Cardiac muscle cell (in vitro differentiated cells and primary cell): ENCODE measurements at places on chromosomes 13 and 19.
A peak's percentile ranks its signal among the peaks of the same experiment; 100 is the strongest.

- peaks cover 12% of the 10 kb centered on the region for H3K4me1 ChIP-seq
- no peaks in the 10 kb centered on the region for H3K27me3 ChIP-seq
- DNase-seq = peak; percentile 1
- H3K27ac ChIP-seq = no peak overlapping the region
- no peak overlapping the region for H3K4me3 ChIP-seq
Measured at GRCh38 chr13:67221630-67222226, 8.4 kb downstream of the PCDH9 start.

DNA sequence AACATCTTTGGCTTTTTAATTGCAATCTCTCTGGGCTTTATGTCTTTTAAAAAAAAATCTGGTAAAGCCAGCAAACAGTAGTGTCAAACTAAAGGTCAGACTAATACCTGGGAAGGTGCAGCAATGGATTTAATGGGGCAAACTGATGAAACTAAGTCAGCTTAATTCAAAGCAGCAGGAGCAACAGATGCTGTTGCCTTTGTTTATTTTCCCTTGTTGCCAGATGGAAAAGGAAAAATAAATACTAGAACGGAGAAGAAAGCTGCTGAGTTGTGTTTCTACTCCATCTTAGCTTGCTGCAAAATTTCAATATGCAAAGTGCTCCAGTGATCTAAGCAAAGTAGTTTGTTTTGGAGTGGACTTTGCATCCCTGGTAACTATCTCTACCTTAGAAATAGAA, 1097.8 kb downstream of the PCDH17 start:
- no peak overlapping the region for H3K4me3 ChIP-seq
- H3K27me3 ChIP-seq = no peaks in the 10 kb centered on the region
- no peak overlapping the region for H3K27ac ChIP-seq
- H3K4me1 ChIP-seq = no peaks in the 10 kb centered on the region

GRCh38 chr13:108326309-108326708, 56.8 kb downstream of the TNFSF13B start:
- H3K4me1 ChIP-seq = no peaks in the 10 kb centered on the region
- no peak overlapping the region for H3K27ac ChIP-seq
- H3K36me3 ChIP-seq = no peaks in the 10 kb centered on the region
- no peak overlapping the region for H3K4me3 ChIP-seq
- H3K27me3 ChIP-seq = no peaks in the 10 kb centered on the region

GRCh38 chr13:28468023-28468915, 26.7 kb downstream of the FLT1 start:
- H3K4me1 ChIP-seq = peaks cover 2% of the 10 kb centered on the region
- no peaks in the 10 kb centered on the region for H3K27me3 ChIP-seq
- no peaks in the 10 kb centered on the region for H3K36me3 ChIP-seq
- H3K4me3 ChIP-seq = no peak overlapping the region

- no peaks in the 10 kb centered on the region for H3K36me3 ChIP-seq
- H3K27me3 ChIP-seq = no peaks in the 10 kb centered on the region
- DNase-seq = no peak
- H3K4me1 ChIP-seq = no peaks in the 10 kb centered on the region
- no peak overlapping the region for H3K4me3 ChIP-seq
- H3K27ac ChIP-seq = no peak overlapping the region
Measured at GRCh38 chr13:22837980-22838647, 342.7 kb upstream of the SGCG start.

DNA sequence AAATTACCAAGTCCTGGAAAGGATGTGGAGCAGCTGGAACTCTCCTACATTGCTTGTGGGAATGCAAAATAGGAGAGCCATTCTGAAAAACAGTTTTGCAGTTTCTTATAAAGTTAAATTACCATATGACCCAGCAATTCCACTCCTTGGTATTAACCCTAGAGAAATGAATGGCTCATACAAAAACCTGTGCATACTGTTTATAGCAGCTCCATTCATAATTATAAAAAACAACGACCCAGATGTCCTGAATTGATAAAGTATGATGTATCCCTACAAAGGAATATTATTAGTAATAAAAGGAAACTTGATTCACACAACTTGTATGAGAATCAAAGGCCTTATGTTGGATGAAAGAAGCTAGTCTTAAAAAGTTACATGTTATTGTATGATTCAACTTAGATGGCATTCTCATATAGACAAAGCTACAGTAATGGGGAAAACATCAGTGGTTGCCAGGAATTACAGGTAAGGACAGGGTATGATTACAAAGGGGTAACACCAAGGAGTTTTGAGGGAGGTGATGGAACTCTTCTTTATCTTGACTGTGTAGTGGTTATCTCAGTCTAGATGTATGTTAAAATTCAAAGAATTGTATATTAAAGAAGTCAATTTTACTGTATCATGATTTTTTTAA, 35.4 kb downstream of the GPR180 start:
- no peak overlapping the region for H3K4me3 ChIP-seq
- H3K27me3 ChIP-seq = no peaks in the 10 kb centered on the region
- H3K27ac ChIP-seq = no peak overlapping the region
- no peaks in the 10 kb centered on the region for H3K36me3 ChIP-seq
- H3K4me1 ChIP-seq = no peaks in the 10 kb centered on the region

DNA sequence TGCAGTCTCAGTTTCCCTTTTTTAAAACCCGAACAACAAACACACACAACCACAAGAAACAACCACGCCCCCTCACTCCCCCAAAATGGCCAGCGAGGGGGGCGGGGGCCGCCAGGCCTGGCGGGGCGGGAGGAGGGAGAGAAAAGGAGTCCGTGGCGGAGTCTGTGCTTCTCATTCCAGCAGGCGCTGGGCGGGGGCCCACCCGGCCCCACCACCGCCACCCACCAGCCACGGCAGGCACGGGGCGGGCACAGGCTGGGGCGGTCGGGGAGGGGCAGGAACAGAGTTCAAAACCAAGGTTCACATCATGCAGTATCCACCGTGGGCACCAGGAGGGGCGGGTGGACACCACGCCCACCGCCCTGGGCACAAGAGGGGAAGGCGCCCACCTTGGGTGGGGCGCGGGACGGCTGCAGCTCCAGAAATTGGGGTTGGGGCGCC, 12.9 kb downstream of the DPF1 start:
- no peak for DNase-seq
- H3K4me3 ChIP-seq = no peak overlapping the region
- no peaks in the 10 kb centered on the region for H3K36me3 ChIP-seq
- no peak overlapping the region for H3K27ac ChIP-seq
- peaks cover 28% of the 10 kb centered on the region for H3K4me1 ChIP-seq

DNA sequence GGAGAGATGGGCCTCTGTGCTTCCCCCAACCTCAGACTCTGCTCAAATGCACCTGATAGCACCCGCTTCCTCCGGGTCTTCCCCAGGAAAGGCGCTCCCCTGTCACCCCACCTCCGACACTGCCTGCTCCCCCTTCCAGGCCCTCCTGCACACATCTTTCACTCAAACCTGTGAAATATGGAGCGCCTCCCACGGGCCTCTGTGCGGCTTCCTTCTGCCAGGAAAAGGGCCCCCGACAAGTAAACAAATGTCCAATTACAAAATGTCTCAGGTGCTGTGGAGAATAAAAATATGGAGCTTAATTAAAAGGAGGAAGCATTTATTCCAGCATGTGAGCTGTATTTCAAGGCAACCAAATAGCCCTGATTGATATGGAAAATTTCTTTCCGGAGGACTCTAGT, 15.6 kb upstream of the CCNE1 start:
- H3K27ac ChIP-seq = no peak overlapping the region
- no peaks in the 10 kb centered on the region for H3K36me3 ChIP-seq
- no peaks in the 10 kb centered on the region for H3K27me3 ChIP-seq
- no peaks in the 10 kb centered on the region for H3K4me1 ChIP-seq

DNA sequence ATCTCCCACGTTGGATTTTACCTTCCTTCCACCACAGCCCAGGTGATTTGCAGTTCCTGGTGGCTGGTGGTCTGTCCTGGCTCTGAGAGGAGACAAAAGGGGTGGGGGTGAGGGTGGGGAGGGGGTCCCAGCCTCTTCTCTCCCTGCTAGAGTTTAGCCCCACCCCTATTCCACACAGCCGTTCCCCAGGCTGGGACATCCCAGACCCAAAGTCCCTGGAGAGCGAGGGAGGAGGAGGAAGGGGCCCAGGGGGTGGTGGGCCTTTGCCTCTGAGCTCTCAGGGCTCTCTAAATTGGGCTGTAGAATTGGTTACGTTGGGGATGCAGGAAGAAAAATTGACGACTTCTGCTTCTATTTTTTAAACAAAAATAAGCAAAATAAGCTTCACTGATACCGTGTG, 81.9 kb downstream of the SLC6A16 start:
- no peaks in the 10 kb centered on the region for H3K4me1 ChIP-seq
- H3K36me3 ChIP-seq = no peaks in the 10 kb centered on the region
- H3K27me3 ChIP-seq = no peaks in the 10 kb centered on the region
- DNase-seq = no peak
- no peak overlapping the region for H3K27ac ChIP-seq
- no peak overlapping the region for H3K4me3 ChIP-seq

GRCh38 chr13:75364131-75364713, 117.7 kb downstream of the TBC1D4 start:
- no peak overlapping the region for H3K27ac ChIP-seq
- H3K27me3 ChIP-seq = no peaks in the 10 kb centered on the region
- DNase-seq = no peak
- no peaks in the 10 kb centered on the region for H3K36me3 ChIP-seq
- peaks cover 32% of the 10 kb centered on the region for H3K4me1 ChIP-seq

DNA sequence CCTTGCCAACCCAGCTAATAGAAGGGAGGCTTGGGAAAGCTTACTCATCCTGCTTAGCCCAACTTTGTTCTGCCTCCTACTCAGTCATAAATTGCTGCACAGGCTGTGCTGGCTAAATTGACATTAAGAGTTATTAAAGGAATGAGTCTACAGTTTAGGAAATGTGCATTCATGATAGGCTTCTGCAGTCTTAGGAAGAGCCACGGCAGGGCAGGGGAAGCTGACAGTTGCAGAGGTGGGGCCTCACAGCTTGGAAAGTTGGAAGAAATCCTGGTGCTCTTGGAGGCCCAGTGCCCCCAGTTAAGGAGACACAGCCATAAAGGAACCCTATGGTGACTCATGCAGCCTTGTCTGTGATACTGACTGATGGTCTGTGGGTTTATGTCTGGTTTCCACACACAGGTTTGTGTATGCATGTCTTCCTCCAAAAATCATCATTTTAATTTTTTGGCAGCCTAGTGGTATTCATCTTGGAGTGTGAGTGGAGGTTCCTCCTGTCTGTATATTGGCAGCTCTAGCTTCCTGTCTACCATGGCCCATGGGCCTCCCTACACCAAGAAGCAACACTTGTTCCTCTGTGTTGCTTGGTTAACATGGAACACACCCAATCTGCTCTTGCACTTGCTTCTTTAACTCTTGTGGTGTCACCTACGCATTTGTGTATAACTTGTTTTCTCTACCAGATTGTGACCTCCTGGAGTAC, 135.0 kb upstream of the KL start:
- H3K4me1 ChIP-seq = no peaks in the 10 kb centered on the region
- H3K4me3 ChIP-seq = no peak overlapping the region
- H3K36me3 ChIP-seq = no peaks in the 10 kb centered on the region
- H3K27ac ChIP-seq = no peak overlapping the region
- no peaks in the 10 kb centered on the region for H3K27me3 ChIP-seq
- DNase-seq = peak; percentile 68

- H3K27ac ChIP-seq = no peak overlapping the region
- H3K36me3 ChIP-seq = no peaks in the 10 kb centered on the region
- H3K4me1 ChIP-seq = no peaks in the 10 kb centered on the region
Measured at GRCh38 chr19:10289167-10289835, 451 bp upstream of the ICAM5 start.

DNA sequence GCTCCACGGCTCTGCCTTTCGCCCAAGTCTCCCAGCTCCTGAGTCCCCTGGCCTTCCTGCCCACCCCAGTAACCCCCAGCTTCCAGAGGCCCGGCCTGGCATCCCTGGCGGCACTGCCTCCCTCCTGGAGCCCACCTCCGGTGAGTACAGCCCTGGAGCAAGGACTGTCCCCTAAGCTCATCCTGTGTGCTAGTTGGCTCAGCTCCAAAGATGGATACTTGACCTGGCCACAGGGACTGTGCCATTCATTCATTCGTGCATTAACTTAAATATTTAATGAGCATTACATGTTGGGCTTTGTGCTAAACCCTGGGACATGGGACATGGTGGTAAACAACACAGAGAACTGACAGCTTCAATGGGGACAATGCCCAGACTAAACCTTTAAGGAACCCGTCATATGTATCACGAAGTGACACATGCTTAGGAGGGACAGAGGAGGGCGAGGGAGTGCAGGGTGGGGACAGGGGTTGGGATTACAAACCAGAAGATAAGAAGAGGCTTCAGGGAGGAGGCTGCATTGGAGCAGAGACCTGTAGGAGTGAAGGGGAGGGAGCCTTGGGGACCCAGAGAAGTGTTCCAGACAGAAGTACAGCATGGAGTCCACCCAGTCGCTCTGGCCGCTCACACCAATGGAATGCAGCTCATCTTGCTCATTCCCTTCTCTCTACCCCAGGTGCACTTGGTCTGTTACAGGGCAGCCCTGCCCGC, 6.9 kb upstream of the OVOL3 start:
- H3K4me1 ChIP-seq = peaks cover 12% of the 10 kb centered on the region
- H3K27ac ChIP-seq = no peak overlapping the region
- H3K27me3 ChIP-seq = no peaks in the 10 kb centered on the region
- no peak overlapping the region for H3K4me3 ChIP-seq
- peaks cover 3% of the 10 kb centered on the region for H3K36me3 ChIP-seq
- DNase-seq = no peak

DNA sequence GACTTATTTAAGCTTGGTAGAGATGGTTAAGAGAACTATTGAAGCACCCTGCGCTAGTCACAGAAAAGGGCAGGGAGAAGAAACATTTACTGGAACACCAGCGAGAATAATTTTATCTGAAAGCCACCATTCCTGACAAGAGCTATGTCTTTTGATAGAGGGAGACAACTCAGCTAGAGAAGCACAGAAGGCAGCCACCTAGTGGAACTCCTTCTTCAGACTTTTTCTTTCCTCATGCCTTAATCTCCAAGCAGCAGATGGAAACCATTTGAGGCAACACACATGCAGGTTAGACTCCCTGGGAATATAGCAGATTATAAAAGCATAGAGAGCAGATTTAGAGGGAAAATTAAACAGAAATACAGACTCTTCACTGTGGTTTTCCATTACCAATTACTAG, 813.4 kb downstream of the SLITRK6 start:
- no peaks in the 10 kb centered on the region for H3K4me1 ChIP-seq
- no peaks in the 10 kb centered on the region for H3K36me3 ChIP-seq
- DNase-seq = no peak
- no peak overlapping the region for H3K4me3 ChIP-seq
- no peaks in the 10 kb centered on the region for H3K27me3 ChIP-seq

- no peak for DNase-seq
- H3K27me3 ChIP-seq = no peaks in the 10 kb centered on the region
- H3K36me3 ChIP-seq = peaks cover 60% of the 10 kb centered on the region
- H3K4me1 ChIP-seq = no peaks in the 10 kb centered on the region
- no peak overlapping the region for H3K27ac ChIP-seq
- H3K4me3 ChIP-seq = no peak overlapping the region
Measured at GRCh38 chr19:49342291-49342721, 7.1 kb downstream of the CD37 start.
